ENCODE measurements at places on chromosomes 12 and 14.

GRCh38 chr12:58529897-58530741 is 390.2 kb downstream of the LRIG3 start:
- no peak for DNase-seq

DNA sequence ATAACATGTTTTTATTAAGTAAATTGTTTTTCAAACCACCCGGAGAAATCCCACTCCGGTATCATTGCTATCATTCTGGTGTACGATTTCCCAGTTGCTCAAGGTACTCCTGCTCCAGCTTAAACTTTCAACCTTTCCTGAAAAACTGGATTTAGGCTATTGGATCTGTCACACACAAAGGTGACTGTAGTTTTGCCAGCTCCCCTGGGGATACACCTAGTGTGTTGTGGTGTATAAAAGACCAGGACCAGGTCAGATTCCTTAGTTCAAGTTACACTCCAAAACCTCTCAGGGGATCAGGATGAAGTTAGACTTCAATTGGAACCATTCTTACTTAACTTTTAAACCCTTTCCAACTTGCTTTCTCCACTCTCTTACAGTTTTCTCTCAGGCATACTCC is 303.9 kb downstream of the NOVA1 start:
- DNase-seq: no peak

- DNase-seq: no peak
These were observed 61.8 kb downstream of the PIK3C2G start for GRCh38 chr12:18323159-18323558.

- no peak for DNase-seq
These were observed 73.3 kb downstream of the CEP128 start for GRCh38 chr14:80868260-80868659.

GRCh38 chr14:90426031-90426540 is 29.3 kb downstream of the CALM1 start:
- no peak for DNase-seq

DNA sequence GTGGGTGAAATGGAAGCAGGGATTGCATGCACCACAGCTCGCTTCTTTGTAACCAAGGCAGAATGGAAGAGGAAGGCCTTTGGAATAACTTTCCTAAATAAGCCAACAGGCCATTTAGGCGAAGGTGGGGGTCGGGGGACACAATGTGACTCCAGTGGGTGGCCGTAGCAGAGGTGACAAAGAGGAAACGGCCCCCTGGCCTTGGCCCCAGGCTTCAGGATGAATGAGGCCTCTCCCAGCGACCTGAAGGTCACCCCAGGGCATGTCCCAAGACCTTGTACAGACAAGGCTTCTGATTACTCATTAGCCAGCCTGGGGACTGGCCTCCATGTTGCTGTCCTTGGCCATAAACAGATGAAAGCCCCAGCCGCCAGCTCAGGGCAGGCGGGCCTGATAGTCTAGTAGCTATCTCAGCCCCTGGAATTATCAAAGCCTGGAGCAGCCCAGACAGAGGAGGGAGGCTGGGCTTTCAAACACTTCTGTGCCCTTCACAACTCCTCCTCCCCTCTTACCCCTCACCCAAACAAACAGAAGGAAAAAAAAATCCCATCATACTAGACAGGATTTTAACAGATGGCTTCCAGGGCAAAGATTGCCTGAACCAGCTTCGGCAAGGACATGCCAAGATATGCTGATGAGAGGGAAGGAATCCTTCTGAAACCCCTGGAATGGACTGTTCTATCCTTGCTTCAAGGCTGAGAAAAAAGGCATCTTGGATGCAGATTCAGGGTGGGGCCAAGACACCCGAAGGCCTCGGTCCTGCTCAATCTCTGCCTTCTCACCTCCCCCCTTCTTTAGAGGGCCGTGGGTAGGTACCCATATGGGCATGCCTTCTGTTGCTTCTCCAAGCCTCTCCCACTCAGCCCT is 142.3 kb upstream of the PARP11 start:
- DNase-seq: no peak

GRCh38 chr14:98685725-98686124 is 586.3 kb downstream of the BCL11B start:
- DNase-seq: no peak

GRCh38 chr14:103547455-103547940 is 15.0 kb downstream of the BAG5 start:
- no peak for DNase-seq

DNA sequence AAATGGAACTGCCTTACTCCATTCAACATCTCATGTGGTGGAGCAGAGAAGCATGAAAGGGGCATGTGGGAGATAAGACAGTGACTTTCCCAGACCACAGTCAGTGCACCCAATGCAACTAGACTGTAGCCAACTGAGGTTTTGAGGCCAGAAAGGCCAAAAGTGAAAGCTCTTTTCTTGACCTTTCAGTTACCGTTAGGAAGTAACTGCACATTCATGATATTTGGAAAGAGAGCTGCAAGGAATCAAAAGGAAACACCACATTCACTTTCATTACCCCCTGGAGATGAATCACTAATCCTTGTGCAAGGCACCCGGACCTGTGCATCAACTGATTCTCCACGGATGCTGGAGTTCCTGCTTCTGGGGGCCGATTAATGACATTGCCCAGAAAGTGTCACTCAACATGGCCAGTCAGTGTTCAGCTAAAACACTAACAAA is 72.9 kb upstream of the ELK3 start:
- no peak for DNase-seq

GRCh38 chr12:1083151-1083888 is 92.3 kb downstream of the ERC1 start:
- no peak for DNase-seq

GRCh38 chr12:21296751-21297406 is 37.8 kb downstream of the SLCO1A2 start:
- DNase-seq: no peak

DNA sequence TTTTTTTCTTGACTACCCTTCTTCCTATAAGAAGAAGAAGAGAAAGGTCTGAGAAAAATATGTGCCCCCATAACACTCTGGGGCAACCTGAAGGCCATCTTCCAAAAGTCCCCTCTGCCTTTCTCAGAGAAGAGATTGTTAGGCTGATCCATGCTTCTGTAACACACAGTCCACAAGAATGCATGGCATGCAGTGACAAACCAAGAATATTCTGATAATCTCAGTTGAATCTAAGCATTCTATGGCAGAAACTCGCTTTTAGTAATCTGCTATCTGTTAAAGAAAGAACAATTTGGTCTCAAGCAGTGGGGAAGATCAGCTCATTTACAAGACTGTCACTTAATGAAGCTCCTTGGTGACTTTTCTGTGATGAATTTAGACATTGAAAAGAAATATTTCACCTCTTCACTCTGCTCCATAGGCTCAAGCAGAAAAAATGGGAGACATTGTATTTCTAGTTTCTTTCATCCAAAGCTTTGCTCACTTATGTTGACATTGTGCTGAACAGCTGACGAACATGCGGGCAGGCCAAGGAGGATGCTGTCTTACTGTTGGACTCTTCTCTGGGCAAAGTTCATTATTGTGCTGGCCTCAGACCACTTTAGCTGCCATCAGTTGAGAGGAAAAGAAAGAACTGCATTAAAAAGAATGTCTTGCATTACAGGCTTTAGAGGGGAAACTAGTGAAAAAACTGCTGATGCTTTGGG is 957.1 kb downstream of the DIO2 start:
- DNase-seq: no peak

- DNase-seq: no peak
These were observed 37.1 kb upstream of the DHRS4 start for GRCh38 chr14:23916446-23916845.

DNA sequence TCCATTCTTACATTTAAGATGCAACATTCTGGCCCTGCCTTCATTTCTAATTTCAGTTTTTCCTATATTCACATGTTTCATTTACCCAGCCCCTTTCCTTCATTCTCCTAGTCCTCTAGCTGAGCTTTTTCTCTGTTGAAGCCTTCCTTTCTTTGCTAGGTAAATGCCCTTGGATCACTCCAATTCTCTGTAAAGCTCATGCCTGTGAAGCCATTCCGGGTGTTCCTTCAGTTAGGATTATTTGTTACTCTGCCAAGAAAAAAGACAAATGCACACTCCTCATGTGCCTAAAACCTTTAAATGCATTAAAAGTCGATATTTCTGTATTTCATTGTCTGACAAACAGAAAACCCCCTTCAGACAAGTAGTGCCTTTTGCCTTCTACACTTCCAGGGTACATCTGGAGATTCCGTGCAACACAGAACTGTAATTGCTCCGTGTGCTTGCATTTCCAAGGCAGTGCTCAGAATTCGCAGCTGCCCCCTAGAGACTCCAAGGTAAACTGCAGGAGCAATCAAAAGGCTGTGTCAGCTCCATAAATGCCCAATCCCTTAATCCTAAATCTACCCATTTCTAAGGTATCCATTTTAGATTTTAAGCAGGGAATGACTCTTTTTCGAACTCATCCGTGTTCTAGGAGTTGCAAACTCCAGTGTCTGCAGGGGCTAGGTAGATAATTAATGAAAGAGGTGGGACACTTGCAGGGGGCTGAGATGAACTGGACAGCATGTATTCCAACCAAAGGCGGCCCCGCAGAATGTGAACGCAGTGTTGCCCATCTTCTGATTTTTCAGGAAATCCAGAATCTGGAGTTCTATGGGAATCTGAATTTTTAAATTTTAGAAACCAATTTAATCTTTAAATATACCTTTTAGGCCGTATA is 320.2 kb downstream of the GRIN2B start:
- no peak for DNase-seq

DNA sequence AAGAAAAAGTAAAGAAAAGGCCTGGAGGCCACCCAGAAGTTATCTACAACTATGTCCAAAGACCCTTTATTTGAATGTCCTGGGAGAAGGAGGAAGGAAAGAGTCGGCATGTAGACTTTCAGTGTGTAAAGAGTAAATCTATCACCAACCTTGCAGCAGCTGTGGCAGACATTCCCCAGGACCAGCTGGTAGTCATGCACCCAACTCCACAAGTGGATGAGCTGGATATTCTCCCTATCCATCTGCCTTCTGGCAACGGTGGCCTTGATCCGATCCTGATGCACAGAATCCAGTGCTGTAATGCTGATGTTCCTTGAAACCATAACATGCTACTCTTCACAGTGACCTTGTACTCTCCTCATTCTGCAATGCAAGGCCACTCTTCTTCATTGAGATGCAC is 27.3 kb downstream of the KRT76 start:
- no peak for DNase-seq

DNA sequence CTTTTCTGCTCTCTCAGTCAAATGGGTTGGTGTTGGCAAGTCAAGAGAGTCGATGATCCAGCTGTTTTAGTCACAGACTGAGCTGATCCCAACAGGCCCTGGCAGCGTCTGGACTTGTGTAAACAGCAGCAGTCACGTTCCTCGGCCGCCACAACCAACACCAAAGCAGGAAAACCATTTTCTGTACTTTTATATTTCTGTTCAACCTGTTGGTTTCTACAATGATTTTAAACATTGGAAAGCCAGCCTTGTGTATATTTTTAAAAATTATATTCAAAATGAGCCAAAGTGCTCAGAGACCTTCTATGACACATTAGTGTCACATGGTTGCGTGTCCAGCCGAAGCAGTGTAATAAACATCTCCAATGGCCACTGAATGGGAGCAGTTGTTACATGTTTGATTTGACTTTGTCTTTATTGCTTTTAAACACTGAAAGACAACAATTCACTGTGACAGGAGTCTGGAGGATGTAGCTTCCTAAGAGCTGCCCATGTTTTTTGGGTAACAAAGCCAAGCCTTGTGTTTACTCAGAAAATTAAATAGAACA is 5.9 kb upstream of the SIVA1 start:
- no peak for DNase-seq

- DNase-seq: no peak
These were observed 48.3 kb downstream of the STXBP6 start for GRCh38 chr14:25001601-25002000.

DNA sequence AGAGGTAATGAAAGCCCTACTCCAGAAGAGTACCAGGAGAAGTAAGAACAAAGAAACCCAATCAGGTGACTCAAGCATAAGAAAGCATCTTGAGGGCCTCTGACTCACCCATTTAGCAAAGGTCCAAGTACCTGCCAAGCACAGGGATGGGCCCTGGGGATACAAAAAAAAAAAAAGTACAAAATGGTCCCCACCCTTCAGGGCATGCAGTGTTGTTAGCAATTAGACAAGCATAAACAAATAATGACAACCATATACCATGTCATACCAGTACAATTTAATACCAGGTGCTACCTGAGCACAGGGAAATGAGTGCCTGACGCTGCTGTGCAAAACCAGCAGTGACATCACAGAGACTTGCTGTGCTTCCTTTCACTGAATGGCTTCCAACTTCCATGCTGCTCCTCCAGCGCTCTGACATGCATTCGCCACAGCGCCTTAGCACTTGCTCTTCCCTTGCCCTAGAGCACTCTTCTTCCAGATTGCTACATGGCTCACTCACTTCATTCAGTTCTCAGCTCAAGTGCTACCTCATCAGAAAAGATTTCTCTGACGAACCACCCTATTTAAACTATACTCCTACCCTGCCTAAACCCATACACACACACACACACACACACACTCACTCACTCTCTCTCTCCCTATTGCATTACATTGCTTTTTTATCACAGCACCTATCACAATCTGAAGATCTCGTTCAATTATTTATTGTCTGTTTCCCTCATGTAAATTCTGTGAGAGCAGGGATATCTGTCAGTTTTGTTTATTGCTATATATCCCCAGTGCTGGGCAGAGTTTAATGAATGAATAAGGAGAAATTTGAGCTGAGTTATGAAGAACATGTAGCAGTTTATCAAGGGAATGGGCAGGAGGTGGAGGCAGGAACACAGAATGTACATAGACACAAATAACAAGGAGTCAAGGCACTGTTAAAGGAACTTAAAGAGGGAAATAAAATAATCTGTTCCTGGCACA is 12.9 kb upstream of the EPS8 start:
- no peak for DNase-seq

DNA sequence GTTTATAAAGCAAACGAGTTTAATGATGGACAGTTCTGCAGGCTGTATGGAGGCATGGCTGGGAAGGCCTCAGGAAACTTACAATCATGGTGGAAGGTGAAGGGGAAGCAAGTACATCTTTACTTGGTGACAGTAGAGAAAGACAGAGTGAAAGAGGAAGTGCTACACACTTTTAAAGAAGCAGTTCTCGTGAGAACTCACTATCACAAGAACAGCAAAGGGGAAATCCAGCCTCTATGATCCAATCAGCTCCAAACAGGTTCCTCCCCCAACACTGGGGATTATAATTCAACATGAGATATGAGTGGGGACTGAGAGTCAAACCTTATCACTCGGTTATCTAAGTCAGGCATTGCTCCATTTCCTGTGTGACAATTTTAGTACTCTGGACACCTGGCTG is 189.9 kb upstream of the CNTN1 start:
- DNase-seq: no peak

- peak; percentile 16 for DNase-seq
These were observed 62.0 kb downstream of the NDUFA12 start for GRCh38 chr12:94941440-94941862.

DNA sequence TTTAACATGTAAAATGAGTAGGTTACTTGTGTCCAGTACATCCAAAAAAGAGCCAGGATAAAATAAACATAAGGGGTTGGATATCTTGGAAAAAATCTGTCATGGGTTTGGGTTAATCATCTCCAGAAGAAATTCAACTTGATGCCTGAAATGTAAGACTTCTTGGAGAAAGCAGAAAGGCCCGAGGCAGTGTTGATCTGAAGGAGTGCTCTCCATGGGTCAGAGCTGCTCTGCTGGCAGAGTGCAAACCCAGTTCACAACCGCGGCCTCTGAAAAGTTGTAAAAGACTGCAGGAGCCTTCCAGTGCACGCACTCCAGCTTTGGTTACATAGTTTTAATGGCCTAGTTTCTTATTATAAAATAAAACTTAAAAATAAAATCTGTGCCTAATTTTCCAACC is 97.3 kb upstream of the ALX1 start:
- DNase-seq: no peak

GRCh38 chr12:47561746-47562145 is 144.1 kb downstream of the RPAP3 start:
- no peak for DNase-seq

Data from central memory CD8-positive, alpha-beta T cell (primary cell).